ENCODE measurements at places on chromosomes 2 and 18. TPM values are rescaled to one million over a fixed set of nuclear protein-coding genes. Genes with fewer than 3 reads are reported as not detected.

GRCh38 chr2:109555346-109555900 lies 58.3 kb downstream of the SEPTIN10 start:
- H3K4me3 ChIP-seq, result no peak overlapping the region
- no peak overlapping the region for H3K27ac ChIP-seq
- no peak for DNase-seq
- H3K4me1 ChIP-seq, result peaks cover 9% of the 10 kb centered on the region

DNA sequence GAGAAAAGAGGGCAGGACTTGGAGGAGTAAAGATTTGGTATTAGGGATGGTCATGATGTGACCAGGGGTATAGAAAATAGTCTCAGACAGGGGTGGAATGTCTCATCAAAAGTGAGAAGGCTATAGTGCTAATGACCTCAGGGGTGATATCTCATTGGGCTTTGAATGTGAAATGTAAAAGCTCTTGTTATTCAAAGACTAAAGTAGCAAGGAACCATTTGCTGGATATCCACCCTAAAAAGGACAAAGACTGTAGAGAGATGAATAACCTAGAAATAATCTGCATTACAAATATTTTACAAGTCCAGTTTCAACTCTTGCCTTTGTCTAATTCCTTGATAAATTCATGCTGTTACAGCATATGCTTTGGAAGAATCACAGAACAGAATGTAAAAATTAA lies 224.4 kb downstream of the ICOS start:
- H3K27ac ChIP-seq, result no peak overlapping the region
- H3K27me3 ChIP-seq, result no peaks in the 10 kb centered on the region
- H3K36me3 ChIP-seq, result no peaks in the 10 kb centered on the region
- H3K4me3 ChIP-seq, result no peak overlapping the region

Gene PSD4
- total RNA-seq, result 92.9 TPM

- peaks cover 20% of the 10 kb centered on the region for H3K4me1 ChIP-seq
- no peaks in the 10 kb centered on the region for H3K36me3 ChIP-seq
- H3K4me3 ChIP-seq, result no peak overlapping the region
- H3K27me3 ChIP-seq, result peaks cover 3% of the 10 kb centered on the region
- H3K27ac ChIP-seq, result peak overlapping the region; percentile 0
Measured at GRCh38 chr2:239499726-239500573, 99.1 kb upstream of the HDAC4 start.

Gene STARD6
- total RNA-seq, result not detected

Gene NEU2
- total RNA-seq, result 19.9 TPM

GRCh38 chr2:17800693-17801458 lies 15.4 kb upstream of the MSGN1 start:
- H3K36me3 ChIP-seq, result no peaks in the 10 kb centered on the region
- no peak overlapping the region for H3K4me3 ChIP-seq
- H3K27ac ChIP-seq, result no peak overlapping the region

- no peak overlapping the region for H3K4me3 ChIP-seq
- no peaks in the 10 kb centered on the region for H3K27me3 ChIP-seq
- H3K36me3 ChIP-seq, result peaks cover 40% of the 10 kb centered on the region
- H3K27ac ChIP-seq, result no peak overlapping the region
- H3K4me1 ChIP-seq, result peaks cover 51% of the 10 kb centered on the region
- no peak for DNase-seq
Measured at GRCh38 chr2:20645761-20646160, 5.1 kb downstream of the HS1BP3 start.

DNA sequence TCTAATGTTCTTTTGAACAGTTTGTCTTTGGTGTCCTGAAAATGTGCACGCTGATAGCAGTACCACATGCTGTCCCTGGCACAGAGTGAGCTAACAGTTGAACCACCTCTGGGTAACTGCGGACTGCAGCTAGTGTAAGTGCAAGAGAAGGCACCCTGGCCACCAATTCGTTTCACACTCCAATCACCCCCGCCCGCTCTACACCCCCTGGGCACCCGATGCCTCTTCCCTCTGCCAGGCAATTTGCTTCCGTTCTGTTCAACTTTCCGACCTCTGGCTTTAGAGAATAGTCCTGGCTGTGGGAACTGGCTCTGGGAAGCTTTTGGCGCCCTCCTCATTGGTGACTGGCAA lies 1.4 kb downstream of the DOCK10 start:
- peak overlapping the region; percentile 80 for H3K4me3 ChIP-seq
- peak overlapping the region; percentile 23 for H3K27ac ChIP-seq
- no peak for DNase-seq
- H3K4me1 ChIP-seq, result peaks cover 36% of the 10 kb centered on the region
- no peaks in the 10 kb centered on the region for H3K36me3 ChIP-seq
- peaks cover 30% of the 10 kb centered on the region for H3K27me3 ChIP-seq

DNA sequence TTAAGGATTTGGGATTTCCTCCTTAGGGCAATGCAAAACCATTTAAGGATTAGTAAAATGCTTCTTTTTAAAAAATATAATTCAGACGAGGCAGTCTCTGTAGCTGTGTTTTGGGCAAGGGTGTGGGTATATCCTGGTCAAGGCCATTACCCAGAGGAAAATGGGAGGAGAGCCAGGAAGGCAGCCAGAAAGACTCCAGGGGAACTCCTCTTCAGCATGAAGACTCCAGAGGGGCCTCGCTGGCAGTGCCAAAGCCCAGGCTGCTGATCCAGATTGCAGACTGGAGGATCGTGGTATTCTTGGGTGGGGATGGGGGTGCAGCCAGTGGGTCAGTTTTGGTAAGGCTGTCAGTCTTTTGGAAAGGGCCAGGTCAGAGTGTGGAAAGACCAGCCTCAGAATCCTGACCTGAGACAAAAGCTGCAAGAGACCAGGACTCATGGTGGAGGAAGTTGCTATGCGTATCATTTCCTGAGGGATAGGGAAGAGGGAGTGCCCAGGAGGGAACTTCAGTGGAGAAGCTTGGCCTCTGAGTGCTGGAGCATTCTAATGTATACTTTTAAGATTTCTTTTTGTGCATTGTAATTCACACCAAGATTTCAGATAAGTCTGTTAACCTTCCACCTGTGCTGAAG lies 20.9 kb upstream of the RAB11FIP5 start:
- no peak for DNase-seq
- no peaks in the 10 kb centered on the region for H3K4me1 ChIP-seq
- no peak overlapping the region for H3K27ac ChIP-seq
- H3K4me3 ChIP-seq, result no peak overlapping the region
- no peaks in the 10 kb centered on the region for H3K27me3 ChIP-seq
- H3K36me3 ChIP-seq, result no peaks in the 10 kb centered on the region

Gene ANKRD23
- total RNA-seq, result 6.2 TPM

DNA sequence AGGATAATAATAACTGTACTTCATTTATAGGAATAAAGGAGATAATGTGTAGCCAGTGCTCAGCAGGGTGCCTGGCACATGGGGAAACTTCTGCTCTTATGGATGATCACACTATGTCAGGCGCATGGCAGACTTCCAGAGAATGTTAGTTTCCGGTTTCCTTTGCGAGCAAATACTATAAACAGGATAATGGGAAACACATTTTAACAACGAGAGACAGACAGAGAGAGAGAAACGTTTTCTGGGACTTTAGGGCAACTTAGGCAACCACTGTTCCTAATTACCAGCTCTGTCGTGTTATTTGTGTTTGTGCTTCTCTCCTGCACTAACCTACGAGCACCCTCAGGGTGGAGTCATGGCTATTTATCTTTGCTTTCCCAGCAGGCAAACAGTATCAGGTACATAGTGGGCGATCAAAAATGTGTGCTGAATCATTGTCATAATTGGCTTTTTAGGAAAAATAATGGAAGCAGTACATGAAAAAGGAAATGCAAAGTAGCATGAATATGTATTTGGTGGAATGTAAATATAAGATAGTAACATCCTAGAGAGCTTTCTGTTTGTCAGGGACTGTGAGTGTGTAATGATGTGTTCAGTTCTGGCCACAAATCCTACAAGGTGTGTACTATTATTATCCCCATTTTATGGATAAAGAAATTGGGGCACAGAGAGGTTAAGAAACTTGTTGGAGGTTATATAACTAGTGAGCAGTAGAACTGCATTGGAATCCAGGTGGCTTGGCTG lies 36.8 kb upstream of the IGFBP2 start:
- H3K36me3 ChIP-seq, result no peaks in the 10 kb centered on the region
- no peaks in the 10 kb centered on the region for H3K27me3 ChIP-seq
- no peak overlapping the region for H3K4me3 ChIP-seq

DNA sequence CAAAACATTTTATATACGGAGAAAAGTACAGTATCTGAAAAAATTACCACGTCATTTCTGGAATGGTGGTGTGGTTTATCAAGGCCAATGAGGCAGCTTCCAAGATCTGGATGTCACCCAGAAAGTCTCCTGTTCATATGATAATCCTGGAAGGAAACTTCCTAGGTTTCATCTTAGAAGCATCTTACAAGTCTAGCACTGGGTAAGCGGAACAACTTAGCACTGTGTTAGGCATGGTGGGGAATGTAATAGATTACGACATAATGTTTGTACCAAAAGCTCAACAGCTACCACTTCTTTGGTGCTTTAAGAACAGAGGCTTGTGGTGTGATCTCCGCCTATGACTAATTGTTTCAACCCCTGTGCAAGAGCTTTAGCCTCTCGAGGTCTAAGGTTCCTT lies 63.1 kb upstream of the LYPD1 start:
- no peaks in the 10 kb centered on the region for H3K4me1 ChIP-seq
- H3K27me3 ChIP-seq, result no peaks in the 10 kb centered on the region

DNA sequence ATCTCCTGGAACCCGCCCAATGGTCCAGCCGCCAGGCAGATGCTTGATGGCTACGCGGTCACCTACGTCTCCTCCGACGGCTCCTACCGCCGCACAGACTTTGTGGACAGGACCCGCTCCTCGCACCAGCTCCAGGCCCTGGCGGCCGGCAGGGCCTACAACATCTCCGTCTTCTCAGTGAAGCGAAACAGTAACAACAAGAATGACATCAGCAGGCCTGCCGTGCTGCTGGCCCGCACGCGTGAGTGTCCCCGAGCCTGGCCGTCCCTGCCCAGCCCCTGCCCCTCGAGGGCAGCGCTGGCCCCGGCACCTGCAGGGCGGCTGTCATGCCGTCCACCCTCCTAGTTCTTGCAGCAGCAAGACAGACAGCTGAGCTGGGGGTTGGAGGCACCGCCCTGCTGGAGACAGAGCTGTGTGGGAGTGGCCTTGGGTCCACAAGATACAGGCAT lies 36.7 kb downstream of the MTERF4 start:
- H3K4me3 ChIP-seq, result no peak overlapping the region
- H3K4me1 ChIP-seq, result peaks cover 38% of the 10 kb centered on the region
- no peaks in the 10 kb centered on the region for H3K27me3 ChIP-seq
- no peak overlapping the region for H3K27ac ChIP-seq
- DNase-seq, result no peak
- peaks cover 55% of the 10 kb centered on the region for H3K36me3 ChIP-seq

Gene FEV
- not detected for total RNA-seq

DNA sequence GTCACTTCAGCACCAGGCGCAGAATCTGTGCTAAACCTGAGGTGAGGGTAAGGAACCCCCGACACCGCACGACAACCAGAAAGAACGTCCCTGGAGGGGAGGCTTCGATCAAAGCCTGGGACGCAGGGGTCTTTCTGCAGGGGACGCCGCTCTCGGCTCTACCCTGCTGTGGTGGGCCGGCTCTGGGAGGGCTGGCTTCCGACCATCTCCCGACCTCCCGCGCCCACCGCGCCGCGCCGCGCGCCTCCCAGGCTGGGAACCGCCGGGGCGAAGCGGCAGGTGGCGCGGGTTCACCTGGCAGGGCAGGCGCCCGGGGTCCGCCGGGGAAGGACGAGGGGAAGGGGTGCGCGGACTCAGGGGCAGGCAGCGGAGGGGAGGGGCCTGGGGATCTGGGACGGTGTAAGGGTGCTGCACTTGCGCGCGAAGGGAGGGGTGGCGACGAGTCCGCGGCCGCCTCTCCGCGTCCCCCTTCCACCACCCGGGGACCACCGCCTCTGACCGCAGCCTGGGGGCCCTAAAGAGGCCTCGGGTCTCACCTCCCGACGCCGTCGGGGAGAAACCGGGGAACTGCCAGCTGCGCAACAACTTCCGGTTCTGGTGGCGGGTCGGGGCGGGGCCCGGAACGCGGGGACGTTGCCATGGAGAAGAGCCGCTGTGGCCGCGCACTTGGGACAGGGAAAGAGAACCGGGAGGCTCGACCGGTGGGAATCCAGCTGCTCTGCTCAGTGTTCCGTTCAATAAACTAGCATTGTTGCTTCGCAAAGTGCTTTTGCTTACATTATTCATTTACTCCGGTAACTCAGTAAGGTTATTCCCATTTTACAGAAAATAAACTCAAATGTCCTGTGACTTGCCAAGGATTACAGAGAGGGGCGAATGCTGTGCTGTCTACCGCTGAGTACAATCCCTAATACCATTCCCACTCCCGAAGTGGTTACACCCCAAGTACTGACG lies at the start of gene ZNF396:
Gene ZNF396 (minus strand): TSS at position 596 of the 954 bp plus-strand sequence. CDS start 3,045 bp downstream, outside the sequence.
- DNase-seq, result peak; percentile 93
- H3K4me1 ChIP-seq, result peaks cover 14% of the 10 kb centered on the region
- peak within 1 kb of the TSS; percentile 97 for H3K4me3 ChIP-seq
- no peaks in the 10 kb centered on the region for H3K36me3 ChIP-seq
- H3K27ac ChIP-seq, result peak within 1 kb of the TSS; percentile 18

Gene QPCT
- 75.5 TPM for total RNA-seq

Gene IWS1
- 51.4 TPM for total RNA-seq

- no peak overlapping the region for H3K4me3 ChIP-seq
- no peak for DNase-seq
- H3K4me1 ChIP-seq, result no peaks in the 10 kb centered on the region
Measured at GRCh38 chr2:196144513-196145126, 26.8 kb downstream of the STK17B start.

GRCh38 chr2:218892693-218893348 lies 12.2 kb downstream of the WNT10A start:
- no peaks in the 10 kb centered on the region for H3K36me3 ChIP-seq
- peaks cover 48% of the 10 kb centered on the region for H3K27me3 ChIP-seq
- peak overlapping the region; percentile 49 for H3K4me3 ChIP-seq
- peaks cover 58% of the 10 kb centered on the region for H3K4me1 ChIP-seq
- peak overlapping the region; percentile 44 for H3K27ac ChIP-seq

DNA sequence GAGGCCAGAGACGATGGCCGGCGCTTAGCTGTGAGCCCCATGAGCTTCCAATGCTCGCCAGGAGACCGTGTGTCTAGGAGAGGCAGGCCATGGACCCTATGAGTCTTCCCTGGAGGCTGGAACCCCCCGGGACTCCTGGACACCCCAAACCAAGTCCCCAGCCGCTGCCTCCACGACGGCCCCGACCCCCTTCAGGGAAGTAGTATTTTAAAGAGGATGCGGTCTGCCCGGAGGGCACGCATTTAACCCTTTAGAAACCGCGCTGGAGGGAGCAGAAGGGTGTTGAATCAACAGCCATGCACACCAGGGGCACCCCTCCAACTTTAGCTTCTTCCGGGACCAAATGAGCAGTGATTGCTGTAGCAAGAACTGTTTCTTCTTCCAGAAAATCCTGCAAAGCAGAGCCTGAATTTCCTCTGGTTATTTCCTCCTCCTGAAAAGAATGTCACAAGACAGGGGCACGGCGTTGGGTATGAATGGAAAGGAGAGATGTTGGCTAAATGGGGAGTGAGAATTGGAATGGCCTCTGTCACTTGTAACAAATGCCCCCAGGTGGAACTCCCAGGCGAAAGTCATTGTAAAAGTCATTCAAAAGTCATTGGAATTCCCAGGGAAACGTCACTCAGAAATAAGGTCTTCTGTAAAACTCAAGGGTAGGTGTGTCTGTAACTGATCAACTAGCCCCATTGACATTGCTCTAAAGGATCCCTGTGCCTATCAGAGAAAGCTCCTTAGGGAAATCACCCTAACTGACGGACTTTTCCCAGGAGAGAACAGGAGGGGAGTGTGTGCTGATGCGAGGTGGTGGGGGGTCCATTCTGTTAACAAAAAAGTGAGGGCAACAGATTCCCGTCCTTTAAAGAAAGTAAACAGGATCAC lies 5.8 kb upstream of the GBX2 start:
- no peak for DNase-seq
- no peak overlapping the region for H3K27ac ChIP-seq
- H3K36me3 ChIP-seq, result no peaks in the 10 kb centered on the region
- no peak overlapping the region for H3K4me3 ChIP-seq

GRCh38 chr2:217195658-217196446 lies 336.0 kb upstream of the TNP1 start:
- peaks cover 6% of the 10 kb centered on the region for H3K4me1 ChIP-seq
- no peaks in the 10 kb centered on the region for H3K36me3 ChIP-seq
- no peak overlapping the region for H3K27ac ChIP-seq
- no peak overlapping the region for H3K4me3 ChIP-seq
- DNase-seq, result no peak
- H3K27me3 ChIP-seq, result no peaks in the 10 kb centered on the region

Gene STK36
- total RNA-seq, result 43.4 TPM
